SK-MEL-5 (cell line): ENCODE measurements at places on chromosomes 12 and 14. TPM values are rescaled to one million over a fixed set of nuclear protein-coding genes. Genes with fewer than 3 reads are reported as not detected.

GRCh38 chr12:13817131-13817530 is 164.3 kb downstream of the GRIN2B start:
- DNase-seq, result no peak

GRCh38 chr12:81759190-81760051 is at the start of gene PPFIA2:
Gene PPFIA2, minus strand, starts transcription at chr12:81759350.
- no peak for DNase-seq

The BICDL1 gene
- total RNA-seq, result 7.7 and 10.2 TPM in 2 replicates

- DNase-seq, result no peak
Measured at GRCh38 chr12:78863482-78864402, 832 bp upstream of the SYT1 start.

DNA sequence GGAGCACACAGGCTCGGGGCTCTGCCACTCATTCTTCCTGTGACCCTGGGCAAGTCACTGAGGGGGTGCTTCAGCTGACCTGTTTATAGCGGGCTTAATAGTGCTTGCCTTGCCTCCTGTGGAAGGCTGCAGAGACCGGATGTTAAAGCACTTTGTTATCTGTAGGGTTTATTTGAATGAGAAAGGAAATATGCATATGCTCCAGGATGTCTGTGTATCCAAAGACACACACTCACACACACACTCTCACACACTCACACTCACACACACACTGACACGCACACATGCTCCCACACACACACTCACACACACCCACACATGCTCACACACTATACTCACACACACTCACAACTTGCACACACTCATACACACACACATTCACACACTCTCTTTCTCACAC is 56.1 kb upstream of the DDX11 start:
- DNase-seq, result no peak

DNA sequence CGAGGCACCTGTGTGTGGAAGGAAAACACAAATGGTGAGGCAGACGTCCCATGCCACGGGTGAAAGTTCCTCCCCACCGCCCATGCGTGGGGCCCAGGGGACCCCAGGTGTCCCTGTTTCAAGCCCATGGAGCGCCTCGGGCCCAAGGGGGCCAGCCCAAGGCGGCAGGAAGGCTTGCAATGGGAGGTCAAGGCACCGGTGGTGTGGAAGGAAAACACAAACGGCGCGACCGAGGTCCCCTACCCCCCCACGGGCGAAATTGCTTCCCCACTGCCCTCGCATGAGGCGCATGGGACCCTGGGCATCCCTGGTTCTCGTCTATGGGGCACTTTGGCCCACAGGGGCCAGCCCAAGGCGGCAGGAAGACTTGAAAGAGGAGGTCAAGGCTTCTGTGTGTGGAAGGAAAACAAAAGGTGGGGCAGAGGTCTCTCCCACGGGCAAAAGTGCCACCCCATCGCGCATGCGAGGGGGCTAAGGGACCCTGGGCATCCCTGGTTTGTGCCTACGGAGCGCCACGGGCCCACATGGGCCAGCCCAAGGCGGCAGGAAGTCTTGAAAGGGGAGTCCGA is 379.4 kb downstream of the ALG10 start:
- no peak for DNase-seq

The ENDOU gene
- not detected in 2 replicates for total RNA-seq

The POU6F1 gene
- total RNA-seq, result 1.5 and 3.1 TPM in 2 replicates

DNA sequence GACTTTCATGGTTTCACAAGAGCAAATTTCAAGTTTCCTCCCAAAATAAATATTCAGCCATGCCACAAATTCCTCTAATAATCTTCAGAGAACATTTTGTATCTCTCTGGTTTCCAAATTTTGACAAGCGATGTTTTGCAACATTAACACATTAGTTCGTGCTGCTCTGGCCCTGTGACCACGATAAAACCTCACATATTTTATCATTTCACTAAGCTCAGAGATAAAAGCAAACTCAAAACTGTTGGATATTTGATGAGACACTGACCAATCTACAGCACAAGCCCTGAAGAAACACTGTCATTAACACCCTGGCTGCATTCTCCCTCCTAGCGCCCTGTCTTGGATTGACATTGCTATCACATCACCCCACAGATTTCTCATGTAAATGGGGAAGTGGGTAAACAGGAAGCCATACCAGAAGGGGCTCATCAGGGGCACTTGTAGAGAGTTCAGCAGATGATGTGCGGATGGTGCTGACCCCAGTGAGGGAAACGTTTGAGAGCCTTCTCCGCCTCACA is 264.3 kb downstream of the PRKD1 start:
- no peak for DNase-seq

The RFLNA gene
- not detected in 2 replicates for total RNA-seq

The WNT1 gene
- total RNA-seq, result not detected in 2 replicates

- no peak for DNase-seq
Measured at GRCh38 chr14:58738189-58738836, 100.6 kb downstream of the DACT1 start.

GRCh38 chr12:96431067-96431466 is 30.8 kb upstream of the CDK17 start:
- DNase-seq, result peak; percentile 78

- DNase-seq, result no peak
Measured at GRCh38 chr12:26090836-26091510, 33.9 kb downstream of the BHLHE41 start.

The ZDHHC22 gene
- total RNA-seq, result 0.08 and 0.13 TPM in 2 replicates

DNA sequence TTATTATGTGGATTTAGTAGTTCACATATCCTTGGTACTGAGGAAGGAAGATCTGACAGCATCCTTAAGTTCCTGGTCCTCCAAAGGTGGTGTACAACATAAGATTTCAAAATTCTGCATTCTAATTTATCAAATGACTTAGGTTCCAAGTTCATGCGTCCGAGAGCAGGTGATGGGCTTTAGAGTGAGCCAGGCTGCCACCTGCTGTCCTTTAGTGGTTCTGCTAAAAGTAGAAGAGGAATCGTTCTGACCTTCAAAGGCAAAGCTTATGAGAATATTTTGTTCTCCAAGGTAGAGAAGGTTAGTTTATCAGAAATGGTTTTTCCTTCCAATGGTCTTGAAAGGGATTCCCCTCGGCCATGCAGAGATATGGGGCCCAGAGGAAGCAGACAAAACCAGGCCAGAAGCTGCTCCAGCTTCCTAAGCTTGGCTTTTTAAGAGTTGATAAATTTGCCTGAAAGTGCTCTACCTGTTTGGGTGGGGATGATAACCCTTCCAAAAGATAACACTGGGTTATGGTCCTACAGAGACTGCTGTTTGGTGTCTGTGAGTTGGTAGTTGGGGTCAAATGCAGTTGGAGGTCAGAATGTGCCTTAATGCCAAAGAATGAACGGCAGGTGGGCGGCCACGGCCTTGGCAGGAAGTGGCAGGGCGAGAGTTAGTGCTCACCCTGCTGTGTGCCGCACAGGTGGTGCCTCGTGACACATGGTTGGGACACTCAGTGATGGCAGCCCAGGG is 29.1 kb upstream of the LRTM2 start:
- peak; percentile 80 for DNase-seq

DNA sequence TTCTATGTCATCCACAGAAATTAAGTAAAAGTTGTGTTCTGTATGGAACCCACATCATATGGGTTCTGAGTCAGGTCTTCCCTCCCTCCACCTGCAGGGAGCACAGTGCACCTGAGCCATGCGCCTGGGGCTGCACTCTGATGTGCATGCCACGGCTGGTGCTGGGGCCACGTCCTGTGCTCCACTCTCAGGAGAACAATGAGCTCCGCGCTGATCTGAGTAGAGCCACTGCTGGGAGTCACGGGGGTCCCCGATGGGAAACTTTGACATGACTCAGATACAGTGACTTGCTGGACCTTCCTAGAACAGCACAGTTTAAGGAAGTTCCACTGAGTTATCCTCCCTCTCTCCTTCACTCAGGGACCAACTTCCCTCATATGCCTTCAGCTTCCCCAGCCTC is 683.4 kb downstream of the TMEM121 start:
- DNase-seq, result no peak

DNA sequence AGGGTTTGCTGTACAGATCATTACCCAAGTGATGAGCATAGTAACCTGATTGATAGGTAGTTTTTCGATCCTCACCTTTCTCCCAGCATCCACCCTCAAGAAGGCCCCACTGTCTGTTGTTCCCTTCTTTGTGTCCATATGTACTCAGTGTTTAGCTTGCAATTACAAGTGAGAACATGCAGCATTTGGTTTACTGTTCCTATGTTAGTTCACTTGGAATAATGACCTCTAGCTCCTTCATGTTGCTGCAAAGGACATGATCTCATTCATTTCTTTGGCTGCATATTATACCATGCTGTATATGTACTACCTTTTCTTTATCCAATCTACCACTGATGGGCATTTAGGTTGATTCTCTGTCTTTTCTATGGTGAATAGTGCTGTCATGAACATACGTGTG is 181.6 kb upstream of the FOXG1 start:
- no peak for DNase-seq

- no peak for DNase-seq
Measured at GRCh38 chr14:38904959-38905358, 198.1 kb downstream of the SEC23A start.

GRCh38 chr12:6914246-6914946 is at the start of gene ENO2:
Gene ENO2, plus strand, starts transcription at chr12:6914580. Its CDS starts 1,253 bp downstream, at chr12:6915833.
- no peak for DNase-seq

The IQSEC3 gene
- total RNA-seq, result not detected in 2 replicates

GRCh38 chr14:68011406-68012028 is 191.9 kb downstream of the RAD51B start:
- DNase-seq, result no peak

GRCh38 chr12:2291182-2291832 is 238.5 kb downstream of the CACNA1C start:
- peak; percentile 69 for DNase-seq

DNA sequence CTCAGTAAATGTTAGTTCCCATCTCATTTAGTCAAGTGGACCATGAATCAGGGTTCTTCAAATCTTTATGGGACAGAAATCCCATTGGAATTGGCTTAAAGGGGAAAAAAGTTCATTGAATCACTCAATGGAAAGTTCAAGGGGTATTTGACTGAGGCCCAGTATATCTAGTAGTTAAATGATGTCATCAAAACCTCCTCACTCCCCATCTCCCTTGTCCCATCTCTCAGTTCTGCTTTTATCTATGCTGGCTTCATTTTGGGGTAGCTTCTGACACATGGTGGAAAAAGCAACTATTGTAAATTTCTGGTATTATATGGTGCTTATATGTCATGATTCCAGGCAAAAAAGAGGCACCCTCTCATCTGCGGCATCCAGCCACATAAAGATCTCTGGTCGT is 51.9 kb downstream of the DAAM1 start:
- no peak for DNase-seq

GRCh38 chr12:66603461-66603860 is 75.4 kb downstream of the GRIP1 start:
- no peak for DNase-seq

GRCh38 chr14:103716091-103716801 is 636 bp downstream of the ZFYVE21 start:
- DNase-seq, result no peak

- peak; percentile 57 for DNase-seq
Measured at GRCh38 chr14:55448141-55448614, 7.8 kb upstream of the TBPL2 start.

DNA sequence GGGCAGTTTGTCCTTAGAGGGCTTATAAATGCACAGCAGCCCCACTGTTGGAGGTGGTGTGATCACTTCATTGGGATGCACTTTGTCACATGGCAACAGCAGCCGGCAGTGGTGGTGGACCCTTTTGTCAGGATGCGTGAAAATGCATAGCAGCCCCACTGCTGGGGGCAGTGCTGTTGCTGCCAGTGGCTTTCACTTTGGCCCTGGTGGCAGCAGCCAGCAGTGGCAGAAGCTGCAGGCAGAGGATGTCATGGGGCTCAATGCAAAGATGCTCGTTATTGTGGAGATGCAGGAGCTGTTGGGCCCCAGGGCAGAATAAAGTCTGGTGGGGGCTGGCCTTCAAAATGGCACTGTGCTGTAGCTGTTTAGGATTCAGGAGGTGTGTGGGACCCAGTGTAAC is 173.0 kb upstream of the DAAM1 start:
- no peak for DNase-seq

DNA sequence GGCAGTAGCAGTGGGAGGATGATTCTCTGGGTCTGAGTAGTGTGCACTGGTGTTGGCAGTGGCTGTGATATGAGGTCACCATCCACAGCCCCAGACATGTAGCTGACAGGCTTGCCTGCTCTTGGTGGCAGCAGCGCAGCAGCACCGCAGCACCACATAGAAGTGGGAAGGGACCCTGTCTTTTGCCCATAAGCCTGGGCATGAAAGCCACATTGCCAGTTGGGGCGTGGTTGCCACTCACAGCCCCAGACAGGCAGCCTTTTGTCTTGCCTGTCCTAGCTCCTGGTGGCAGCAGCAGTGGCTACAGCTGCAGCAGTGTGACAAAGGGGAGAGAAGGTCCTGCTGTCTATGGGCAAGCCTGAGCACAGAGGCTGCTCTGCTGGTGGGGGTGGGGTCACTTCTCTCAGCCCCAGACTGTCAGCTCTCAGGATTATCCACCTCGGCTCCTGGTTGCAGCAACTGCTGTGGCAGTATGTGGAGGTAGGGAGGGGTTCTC is 71.5 kb downstream of the BRMS1L start:
- no peak for DNase-seq

The GNB3 gene
- total RNA-seq, result 0.08 TPM in 1 of 2 replicates, not detected in the other

The TBX5 gene
- not detected in 2 replicates for total RNA-seq

The MAP3K9 gene
- 5.1 and 5.4 TPM in 2 replicates for total RNA-seq

DNA sequence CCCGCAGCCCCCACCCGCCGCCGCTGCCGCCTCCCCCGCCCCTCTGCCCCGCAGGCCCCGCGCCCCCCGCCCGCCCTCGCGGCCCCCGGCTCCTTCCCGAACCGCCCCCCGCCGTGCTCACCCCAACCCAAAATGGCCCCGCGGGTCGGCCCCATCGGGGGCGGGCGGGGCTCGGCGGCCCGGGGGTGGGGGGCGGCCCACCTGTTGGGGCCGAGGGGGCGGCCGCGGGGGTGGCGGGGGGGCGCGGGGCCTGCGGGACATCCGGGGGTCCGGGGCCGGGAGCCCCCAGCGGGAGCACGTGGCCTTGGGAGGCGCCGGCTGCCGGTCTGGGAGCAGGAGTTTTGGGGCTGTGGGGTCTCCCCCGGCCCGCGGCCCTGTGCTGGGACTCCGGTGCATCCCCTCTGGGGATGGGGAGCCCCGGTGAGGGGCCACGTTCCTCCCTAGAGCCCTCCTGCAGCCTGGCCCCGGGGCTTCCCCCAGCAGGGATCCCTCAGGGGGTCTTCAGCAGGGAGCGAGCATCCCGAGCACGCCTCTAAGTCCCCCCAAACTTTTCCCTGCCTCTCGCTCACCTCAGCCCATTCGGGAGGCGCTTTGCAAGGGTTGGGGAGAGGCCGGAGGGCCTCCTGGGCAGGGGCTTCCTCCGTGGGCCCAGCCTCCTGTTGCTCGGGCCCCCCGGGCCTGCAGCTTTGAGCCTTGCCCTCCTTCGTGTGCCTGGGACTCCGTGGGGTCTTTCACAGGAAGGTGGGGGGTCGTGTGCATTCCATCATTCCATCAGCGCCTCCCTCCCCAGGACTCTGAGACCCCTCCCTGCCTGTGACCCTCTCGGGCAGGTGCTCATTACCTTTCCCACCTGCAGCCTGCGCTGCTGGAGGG is 710 bp downstream of the MTA1 start:
- no peak for DNase-seq

DNA sequence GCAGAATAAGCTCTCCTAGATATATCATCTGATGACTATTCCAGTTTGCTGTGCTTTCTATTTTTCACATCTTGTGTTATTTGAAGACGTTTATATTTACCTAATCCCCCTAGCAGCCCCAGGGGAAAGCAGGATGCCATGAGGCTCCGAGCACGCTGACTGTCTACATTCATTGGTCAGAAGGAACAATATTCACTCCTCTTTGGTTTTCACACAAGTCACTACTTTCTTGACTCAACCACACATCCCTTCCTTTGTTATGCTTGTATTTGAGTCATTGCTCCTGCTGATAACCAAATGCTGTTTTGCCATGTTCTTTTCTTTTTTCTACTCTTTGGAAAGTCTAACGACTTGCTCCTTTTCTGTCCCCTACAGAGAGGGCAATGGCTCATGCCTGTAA is 86.5 kb upstream of the SLC38A2 start:
- no peak for DNase-seq
